ENCODE measurements at places on chromosomes 2 and 18. TPM values are rescaled to one million over a fixed set of nuclear protein-coding genes. Genes with fewer than 3 reads are reported as not detected.

Gene LHCGR
- total RNA-seq: not detected

Gene CROCC2
- total RNA-seq: 1.0 TPM

Gene BMP10
- not detected for total RNA-seq

Gene HOXD1
- not detected for total RNA-seq

Gene SLC16A14
- total RNA-seq: 2.6 TPM

Data from smooth muscle cell of trachea (primary cell).